CD4-positive, alpha-beta T cell treated with Interleukin-12 subunit alpha and Interleukin-12 subunit beta, for 1 hour (primary cell): ENCODE measurements at places on chromosomes 3 and 15.

DNA sequence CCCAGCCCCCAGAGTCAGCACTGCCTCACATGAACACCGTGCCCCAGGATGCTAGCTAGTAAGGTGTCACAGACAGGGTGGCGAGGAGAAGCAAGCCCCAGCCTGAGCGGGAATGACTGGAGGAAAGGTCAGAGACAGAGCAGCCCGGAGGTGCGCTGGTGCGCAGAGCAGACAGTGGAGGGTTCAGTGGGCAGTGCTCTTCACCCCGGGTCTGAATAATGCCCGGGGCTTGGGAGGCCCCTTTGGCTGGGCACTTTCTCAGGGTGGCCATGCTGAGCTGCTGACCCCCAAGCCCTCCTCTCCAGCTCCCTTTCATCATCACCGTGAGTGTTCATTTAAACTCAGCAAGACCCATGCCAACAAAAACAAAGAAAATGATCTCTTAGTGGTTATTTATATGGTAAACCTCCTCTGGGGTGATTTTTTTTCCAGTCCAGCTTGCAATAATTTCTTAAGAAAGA lies 110.8 kb downstream of the VGLL4 start:
- no peak for DNase-seq

- DNase-seq: no peak
Observed at GRCh38 chr3:87004883-87005282, 13.9 kb upstream of the VGLL3 start.

DNA sequence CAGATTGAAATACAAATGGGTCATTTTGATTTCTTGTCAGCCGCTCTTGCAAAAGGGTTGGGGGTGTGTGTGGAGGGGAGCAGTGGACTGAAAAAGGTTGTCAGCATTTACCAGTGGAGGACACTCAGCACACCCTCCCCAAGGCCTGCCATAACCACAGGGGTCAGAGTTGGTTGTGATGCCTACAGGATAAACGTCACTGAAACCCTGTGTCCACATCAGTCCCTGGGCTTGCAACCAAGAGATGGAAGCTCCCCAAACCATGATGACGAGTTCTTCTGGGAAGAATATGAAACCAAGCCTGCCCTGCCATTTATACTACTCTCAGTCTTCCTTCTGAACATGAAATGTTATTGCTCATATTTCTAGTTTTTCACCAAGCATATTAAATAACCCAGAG lies 54.0 kb upstream of the UMPS start:
- DNase-seq: no peak

DNA sequence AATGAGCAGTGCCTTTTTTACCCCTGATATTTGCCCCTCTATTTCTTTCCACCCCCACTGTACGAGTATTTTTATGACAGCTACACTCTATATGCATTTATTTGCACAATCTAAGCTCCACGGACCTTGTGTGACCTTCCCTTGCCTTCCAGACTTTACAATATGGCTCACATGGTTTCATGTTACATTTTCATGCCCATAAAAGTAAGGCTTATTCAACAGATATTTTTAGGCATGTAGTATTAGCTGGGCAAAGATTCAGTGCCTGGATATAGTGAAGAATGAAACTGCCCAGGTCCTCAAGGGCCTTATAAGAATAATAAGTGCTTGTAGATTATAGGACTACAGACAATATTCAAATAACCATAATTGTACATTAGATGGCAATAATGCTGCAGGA lies 481.9 kb upstream of the CNTN4 start:
- no peak for DNase-seq

DNA sequence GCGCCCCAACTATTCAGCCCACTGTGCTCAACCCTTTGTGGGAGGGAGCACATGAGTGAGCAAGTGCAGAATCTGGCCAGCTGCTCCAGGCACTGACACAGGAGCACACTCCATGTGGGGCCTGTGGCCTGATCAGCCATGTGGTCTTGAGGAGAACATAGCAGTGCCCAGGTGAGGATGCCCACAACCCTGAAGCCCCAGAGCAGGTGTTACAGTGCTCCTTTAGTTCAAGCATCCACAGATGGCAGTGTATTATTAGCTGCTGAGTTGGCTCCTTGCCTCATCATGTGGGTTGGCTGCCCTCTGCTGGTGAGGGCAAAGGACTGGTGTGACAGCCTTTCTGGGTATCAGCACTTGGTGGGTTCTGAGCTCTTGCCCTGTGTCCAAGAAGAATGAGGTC lies 1588.2 kb downstream of the SI start:
- no peak for DNase-seq

- no peak for DNase-seq
Observed at GRCh38 chr3:55551644-55552043, 64.5 kb upstream of the WNT5A start.

- DNase-seq: no peak
Observed at GRCh38 chr3:9201266-9201665, 48.2 kb downstream of the SRGAP3 start.

GRCh38 chr3:135083756-135084155 lies 288.7 kb downstream of the EPHB1 start:
- DNase-seq: no peak

GRCh38 chr3:46921041-46921440 lies 43.5 kb downstream of the PTH1R start:
- DNase-seq: no peak

DNA sequence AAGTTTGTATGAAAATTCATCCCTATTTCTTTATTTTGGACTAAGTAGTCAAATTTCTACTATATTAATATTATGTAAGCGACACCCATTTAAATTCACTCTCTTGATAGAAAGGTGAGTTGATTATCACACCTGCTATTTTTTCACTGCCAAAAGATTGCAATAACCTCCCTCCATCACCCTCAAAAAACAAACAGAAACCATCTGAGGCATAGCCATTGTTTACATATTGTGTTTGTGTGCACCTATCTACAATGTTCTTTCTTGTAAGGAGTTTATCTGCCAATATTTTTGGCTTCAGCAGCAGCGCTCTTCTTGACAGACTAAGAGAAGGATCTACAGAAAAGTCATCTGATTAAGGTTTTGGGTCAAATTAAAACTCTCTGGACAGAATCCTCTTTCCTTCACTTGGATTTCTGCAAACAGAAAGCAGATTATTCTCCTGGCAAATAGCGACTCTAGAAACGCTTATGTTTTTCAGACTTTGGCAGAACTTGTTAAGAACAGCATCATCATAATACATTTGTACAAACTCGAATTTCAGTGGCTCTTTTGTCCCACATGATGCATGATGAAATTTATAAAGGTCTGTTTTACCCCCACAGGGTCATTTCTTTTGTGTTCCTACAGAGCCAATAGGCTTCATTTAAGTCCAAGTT lies 48.6 kb downstream of the KCNMB2 start:
- DNase-seq: no peak

DNA sequence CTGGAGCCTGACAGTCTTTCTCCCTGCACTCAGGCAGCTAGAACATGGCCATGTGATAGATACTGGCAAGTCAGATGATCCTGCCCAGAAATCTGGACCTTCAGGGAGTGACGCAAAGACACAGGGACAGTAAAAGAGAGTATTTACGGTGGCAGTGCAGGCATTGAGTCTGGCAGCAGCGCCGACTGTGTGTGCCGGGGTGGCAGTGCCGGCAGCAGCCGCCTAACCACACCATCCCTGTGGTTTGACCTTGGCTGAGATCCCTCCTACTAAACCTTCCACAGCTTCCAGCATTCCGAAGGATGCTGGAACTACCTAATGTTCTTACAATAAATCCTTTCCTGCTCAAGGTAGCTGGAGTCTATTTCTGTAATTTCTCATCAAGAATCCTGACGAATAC lies 4.6 kb upstream of the TSPAN3 start:
- no peak for DNase-seq

- DNase-seq: no peak
Observed at GRCh38 chr3:140630866-140631265, 47.0 kb upstream of the TRIM42 start.

DNA sequence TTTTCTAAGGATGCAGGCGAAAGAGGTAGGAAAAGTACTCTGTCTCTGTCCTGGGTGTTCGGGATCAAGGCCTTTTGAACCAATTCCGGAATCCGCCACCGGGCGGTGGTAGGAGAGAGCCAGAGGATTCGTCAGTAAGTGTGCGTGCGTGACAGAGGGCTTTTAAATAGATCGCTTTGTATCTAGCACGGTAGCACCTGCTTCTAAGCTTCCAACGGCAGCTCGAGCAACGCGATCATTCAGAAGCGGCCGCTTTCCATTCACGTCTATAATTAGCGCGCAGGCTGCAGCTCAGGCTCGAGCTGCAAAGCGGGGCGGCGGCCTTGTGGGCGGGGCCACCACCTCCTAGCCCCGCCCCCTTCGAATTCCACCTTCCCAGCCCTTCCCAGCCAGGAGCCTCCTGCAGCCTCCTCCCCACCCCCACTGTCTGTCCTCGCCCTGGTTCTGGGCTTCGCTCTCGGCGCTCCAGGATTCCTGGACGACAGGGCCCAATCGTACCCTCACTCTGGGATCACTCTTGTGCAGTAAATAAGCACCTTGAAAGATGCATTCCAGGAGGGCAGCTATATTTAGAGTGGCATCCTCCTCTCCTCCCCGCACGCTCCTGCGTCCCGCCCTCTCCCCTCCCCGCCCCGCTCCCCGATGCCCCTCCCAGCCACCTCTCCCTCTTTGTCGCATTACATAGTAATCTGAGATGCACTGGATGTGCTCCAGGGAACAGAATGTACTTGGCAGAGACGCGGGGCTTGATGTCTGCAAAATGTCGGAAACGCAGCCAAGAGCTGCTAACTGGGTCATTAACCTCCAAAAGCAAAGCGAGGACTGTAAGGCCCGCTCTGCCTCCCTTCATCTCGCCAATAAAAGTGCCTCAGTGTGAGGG lies 224.1 kb upstream of the TPRG1 start:
- DNase-seq: no peak

- no peak for DNase-seq
Observed at GRCh38 chr3:106309274-106309673, 440.5 kb upstream of the CBLB start.
